ENCODE measurements at places on chromosomes 7 and 10. TPM values are rescaled to one million over a fixed set of nuclear protein-coding genes. Genes with fewer than 3 reads are reported as not detected.

KLF14 gene
- total RNA-seq, result not detected

DOCK4 gene
- 7.4 TPM for total RNA-seq

NUTM2A gene
- not detected for total RNA-seq

EPHB4 gene
- 37.3 TPM for total RNA-seq

GPNMB gene
- total RNA-seq, result 2.0 TPM

PIP gene
- total RNA-seq, result not detected

FRAT1 gene
- total RNA-seq, result 2.0 TPM

LIPF gene
- not detected for total RNA-seq

ADRA2A gene
- 0.07 TPM for total RNA-seq

CISD1 gene
- 55.9 TPM for total RNA-seq

PLPP4 gene
- 0.14 TPM for total RNA-seq

CLRN3 gene
- not detected for total RNA-seq

CCDC3 gene
- total RNA-seq, result 0.94 TPM

ARHGEF35 gene
- 0.28 TPM for total RNA-seq

HABP2 gene
- 0.07 TPM for total RNA-seq

CALHM1 gene
- not detected for total RNA-seq

AZGP1 gene
- not detected for total RNA-seq

PALD1 gene
- total RNA-seq, result 6.5 TPM

TMEM176A gene
- 0.15 TPM for total RNA-seq

PRLHR gene
- not detected for total RNA-seq

FAM13C gene
- not detected for total RNA-seq

NKX6-2 gene
- total RNA-seq, result 0.23 TPM

FAM180A gene
- not detected for total RNA-seq

LOXL4 gene
- 1.3 TPM for total RNA-seq
